ENCODE measurements at places on chromosomes 3 and 15.
A peak's percentile ranks its signal among the peaks of the same experiment; 100 is the strongest.

DNA sequence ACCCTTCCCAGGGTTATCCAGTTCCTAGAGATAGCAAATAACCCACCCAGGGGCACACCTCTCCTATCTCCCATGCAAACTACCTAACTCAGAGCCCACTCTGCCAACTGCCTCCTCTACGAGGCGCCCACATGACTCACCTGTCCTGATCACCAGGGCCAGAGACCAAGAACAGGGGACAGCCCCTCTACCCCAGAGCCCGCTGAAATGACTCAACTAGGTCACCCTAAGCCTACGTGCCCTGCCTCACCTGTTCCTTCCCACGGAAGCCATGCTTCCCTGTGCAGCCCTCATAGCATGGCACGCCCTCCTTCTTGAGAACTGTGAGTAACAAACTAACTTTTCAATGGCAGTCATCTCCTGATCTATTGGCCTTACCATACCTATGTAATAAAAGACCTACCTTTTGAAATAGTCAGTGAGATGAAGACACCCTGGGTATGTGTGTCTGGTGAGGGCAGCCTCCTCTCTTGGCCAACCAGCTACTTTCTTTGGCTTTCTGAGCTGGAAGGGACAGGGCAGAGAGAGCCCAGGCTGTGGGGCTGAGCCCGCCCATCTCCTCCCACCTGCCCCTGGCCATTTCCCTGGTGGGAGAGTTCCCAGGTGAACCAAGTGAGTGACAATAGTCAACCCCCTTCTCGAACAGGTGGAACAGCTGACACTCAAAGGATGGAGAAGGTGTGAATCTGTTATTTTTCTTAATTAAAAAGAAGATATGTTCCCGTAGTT is 25.5 kb upstream of the PRR23E start:
- DNase-seq, result no peak

DNA sequence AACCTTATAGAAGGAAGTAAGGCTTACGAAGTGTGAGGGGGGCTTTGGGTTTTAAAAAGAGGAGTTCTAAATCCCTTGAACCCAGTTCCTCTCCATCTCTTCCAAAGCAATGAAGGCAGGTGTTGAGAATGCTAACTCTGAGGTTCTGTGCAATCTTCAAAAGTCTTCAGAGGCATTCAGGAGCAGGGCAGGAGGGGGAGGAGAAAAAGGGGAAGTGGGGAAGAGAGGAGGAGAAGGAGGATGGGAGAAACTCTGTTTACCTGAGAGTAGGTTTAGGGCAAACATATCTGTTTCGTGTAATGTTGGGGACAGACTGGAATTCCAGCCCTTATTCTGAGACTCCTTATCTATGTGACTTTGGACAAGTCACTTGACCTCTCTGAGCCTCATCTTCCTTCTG is 36.9 kb downstream of the FAM3D start:
- no peak for DNase-seq

DNA sequence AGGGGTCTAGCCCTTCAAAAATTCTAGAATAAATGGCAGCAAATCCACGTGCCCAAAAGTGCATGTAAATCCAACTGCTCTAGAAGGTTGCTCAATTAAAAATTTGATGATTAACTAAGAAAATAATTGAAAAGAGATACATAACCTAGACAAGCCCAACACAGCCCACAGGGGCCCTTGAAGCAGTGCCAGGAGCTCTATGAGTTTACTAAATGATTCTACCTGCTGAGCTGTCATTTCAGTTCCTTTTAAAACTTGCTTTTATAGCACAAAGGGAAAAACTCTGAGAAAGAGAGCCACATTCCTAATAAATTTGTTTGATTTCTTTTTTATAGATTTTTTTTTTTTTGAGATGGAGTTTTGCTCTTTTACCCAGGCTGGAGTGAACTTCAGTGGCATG is 38.9 kb upstream of the GNB5 start:
- no peak for DNase-seq

GRCh38 chr3:13110678-13111116 is 37.5 kb upstream of the IQSEC1 start:
- no peak for DNase-seq

DNA sequence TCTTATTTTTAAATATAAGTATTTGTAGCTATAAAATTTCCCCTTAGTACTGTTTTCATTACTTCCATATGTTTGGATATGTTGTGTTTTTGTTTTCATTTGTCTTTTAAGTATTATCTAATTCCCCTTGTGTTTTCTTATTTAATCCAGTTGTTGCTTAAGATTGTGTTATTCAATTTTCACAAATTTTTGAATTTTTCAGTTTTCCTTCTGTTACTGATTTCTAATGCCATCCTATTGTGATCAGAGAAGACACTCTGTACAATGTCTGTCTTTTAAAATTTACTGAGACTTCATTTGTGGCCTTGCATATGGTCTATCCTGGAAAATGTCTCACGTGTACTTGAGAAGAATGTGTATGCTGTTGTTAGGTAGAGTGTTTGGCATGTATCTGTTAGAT is 795.6 kb upstream of the CFAP20DC start:
- DNase-seq, result no peak

DNA sequence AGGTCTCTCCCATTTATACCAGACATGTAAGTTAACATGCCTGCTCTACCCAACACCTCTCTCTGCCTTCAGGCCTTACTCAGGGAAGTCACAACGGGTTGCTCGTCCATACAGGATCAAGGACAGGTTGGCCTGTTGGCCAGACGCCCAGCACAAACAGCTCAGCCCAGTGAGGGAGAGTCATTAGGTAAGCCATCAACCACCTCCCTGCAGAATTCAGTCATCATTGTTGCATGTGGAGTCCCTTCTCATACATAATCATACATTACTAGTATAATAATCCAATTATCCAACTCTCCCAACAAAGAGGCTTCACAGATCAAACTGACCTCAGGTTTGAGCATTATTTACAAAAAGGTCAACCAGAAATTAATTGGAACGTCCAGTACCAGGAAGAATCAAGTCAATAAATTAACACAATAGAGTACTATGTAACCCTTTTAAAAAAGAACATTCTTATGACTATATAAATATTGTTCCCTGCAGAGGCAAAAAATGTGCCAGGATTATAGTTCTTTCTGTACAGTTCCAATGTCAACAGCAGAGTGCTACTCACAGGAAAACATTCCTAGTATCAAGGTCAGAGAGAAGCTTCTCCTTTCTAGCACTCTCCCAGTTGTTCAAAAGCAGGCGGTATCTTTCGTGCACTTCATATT is 33.2 kb downstream of the HOMER2 start:
- DNase-seq, result no peak

DNA sequence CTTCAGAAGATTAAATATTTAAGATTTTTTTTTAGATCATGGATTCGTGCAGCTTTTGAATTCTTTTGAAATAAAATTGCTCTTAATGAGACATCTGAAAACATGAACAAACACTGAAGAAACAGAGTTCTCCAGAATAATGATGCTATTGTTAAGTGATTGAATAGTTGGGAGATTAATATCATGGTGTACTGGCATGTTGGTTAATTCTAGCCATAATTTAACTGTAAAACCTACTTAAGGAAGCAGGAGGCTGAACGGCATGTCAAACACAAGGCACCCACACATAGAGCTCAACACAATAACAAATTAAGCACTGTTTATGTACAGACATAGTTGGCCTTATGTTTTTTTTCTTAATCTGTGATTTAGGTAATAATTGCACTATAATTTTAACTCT is 185.6 kb downstream of the RBMS3 start:
- DNase-seq, result no peak

- peak; percentile 34 for DNase-seq
Measured at GRCh38 chr15:77107531-77108355, 36.8 kb upstream of the TSPAN3 start.

- DNase-seq, result no peak
Measured at GRCh38 chr3:179432021-179432420, 19.2 kb downstream of the GNB4 start.

- no peak for DNase-seq
Measured at GRCh38 chr3:176074096-176074495, 1123.2 kb downstream of the TBL1XR1 start.

DNA sequence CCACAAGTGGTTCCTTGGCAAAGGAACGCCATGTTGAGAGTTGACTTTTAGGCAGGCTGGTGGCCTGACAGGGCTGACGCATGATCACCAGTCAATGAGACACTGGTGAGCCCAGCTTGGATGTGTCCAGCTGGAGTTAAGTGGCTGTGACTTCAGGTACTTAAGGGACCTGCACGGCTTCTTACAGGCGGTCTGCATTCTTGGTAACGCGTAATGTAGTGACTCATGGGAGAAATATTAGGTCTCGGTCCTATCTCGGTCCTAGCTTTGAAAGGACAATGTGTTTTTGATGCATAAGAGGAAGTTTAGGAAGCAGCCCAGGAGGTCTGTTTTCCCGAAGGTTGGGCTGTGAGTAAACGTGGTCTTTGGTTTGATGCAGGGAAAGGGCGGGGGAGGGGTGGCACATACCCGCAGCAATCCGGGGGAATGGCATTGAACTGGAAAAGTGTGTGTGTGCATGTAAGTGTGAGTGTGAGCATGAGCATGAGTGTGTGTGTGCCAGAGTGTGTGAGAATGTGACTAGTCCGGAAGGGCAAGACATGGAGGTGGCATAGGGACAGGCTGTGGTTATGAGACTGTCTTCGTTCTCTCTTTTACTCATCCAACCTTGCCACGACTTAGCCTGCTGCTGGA is 55.3 kb downstream of the FAM43A start:
- DNase-seq, result no peak

DNA sequence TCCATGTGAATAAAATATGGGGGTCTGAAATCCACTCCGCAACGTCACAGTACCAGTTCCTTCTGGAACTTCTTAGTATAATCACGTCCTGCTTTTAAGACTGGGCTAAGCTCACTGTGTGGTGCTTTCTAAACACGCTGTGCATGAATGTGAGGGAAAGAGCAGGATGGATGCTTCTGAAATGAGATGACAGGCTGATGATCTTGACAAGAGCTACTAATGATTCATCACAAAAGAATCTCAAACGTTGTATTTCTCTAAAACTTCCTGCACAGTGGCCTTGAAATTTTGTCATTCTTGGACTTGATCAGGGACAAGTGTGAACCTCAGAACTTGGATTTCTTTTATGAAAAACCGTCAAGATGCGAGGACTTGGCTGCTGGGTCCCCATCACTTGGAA is 221.4 kb downstream of the CADPS start:
- no peak for DNase-seq

GRCh38 chr15:88804257-88804656 is 1.0 kb downstream of the ACAN start:
- DNase-seq, result no peak

- no peak for DNase-seq
Measured at GRCh38 chr15:32790352-32790999, 72.7 kb downstream of the GREM1 start.

DNA sequence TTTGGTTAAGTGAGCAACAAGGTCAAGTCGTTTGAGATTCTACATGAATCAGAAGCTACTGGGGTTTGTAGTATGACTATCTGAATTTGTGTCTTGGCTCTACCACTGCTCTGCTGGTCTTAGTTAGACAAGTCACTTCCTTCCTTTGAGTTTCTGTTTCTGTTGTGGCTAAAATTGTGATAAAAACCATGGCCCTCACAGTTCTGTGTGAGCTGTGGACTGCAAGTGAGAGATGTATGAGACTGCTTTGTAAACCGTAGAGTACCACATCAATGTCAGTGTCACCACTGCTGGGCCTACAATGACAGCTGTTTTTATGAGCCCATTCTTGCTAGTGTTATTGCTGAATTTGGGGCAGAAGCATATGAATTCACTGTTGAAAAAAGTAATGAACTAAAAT is 32.7 kb downstream of the RARB start:
- no peak for DNase-seq

- no peak for DNase-seq
Measured at GRCh38 chr3:184233127-184233843, 3.9 kb downstream of the VWA5B2 start.
